ENCODE measurements at places on chromosomes 16 and 17.

- DNase-seq = no peak
Observed at GRCh38 chr16:52470585-52470984, 76.4 kb downstream of the TOX3 start.

DNA sequence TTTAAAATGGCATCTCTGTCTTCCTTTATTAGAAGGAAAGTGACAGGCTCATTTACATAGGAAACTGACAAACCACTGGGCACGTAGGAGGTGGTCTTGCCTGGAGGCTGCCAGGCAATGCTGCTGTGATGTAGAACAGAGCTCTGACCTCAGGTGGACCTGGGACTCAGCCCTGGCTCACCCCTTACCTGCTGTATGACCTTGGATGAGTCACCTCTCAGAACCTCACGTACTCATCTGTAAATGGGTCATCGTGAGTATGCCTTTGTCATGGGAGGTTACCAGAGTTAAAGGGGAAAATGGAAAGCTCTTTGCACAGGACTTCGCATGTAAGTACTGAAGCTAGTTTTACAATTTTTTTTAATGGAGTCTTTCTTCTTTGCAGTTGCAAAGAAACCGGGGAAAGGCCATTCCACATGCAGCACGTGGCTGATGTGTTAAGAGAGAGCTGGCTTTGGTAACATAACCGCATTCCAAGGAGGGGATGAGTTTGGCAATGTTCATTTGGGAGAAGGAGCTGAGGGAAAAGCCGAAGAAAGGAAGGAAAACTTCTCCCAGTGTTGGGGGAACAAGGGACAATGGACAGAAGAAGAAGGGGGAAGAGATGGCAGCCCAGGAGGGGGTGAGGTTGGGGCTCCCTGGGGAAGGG, 37.4 kb upstream of the LONP2 start:
- DNase-seq = no peak

- no peak for DNase-seq
Observed at GRCh38 chr17:49907279-49907678, 59.4 kb upstream of the TAC4 start.

GRCh38 chr17:43614561-43614960, 47.2 kb downstream of the MEOX1 start:
- no peak for DNase-seq

GRCh38 chr16:1441391-1441829, 2.9 kb downstream of the CCDC154 start:
- DNase-seq = no peak

- no peak for DNase-seq
Observed at GRCh38 chr17:5139458-5139732, 23.6 kb downstream of the USP6 start.

- no peak for DNase-seq
Observed at GRCh38 chr17:8859027-8859803, 8.3 kb downstream of the PIK3R6 start.

Measured in adrenal gland (tissue), 19 donors.